Hepatocyte (in vitro differentiated cells): ENCODE measurements at places on chromosomes 11 and 22. TPM values are rescaled to one million over a fixed set of nuclear protein-coding genes. Genes with fewer than 3 reads are reported as not detected.

OOSP1 gene
- polyA plus RNA-seq: not detected in 2 replicates

ACR gene
- polyA plus RNA-seq: not detected in 2 replicates

SYT13 gene
- 1.6 and 1.7 TPM in 2 replicates for polyA plus RNA-seq

DNA sequence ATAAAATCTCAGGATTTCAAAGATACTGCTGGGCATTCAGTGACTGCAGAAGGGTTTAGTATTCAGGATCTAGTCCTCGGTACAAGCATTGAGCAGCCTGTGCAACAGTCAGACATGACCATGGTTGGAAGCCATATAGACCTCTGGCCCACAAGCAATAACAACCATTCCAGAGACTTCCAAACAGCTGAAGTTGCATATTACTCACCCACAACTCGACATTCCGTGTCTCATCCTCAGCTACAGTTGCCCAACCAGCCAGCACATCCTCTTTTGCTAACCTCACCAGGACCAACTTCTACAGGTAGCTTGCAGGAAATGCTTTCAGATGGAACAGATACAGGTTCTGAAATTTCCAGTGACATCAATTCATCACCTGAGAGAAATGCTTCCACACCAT, 156.8 kb downstream of the C11orf91 start:
- H3K27ac ChIP-seq: no peak overlapping the region
- peaks cover 11% of the 10 kb centered on the region for H3K27me3 ChIP-seq
- DNase-seq: no peak
- H3K36me3 ChIP-seq: no peaks in the 10 kb centered on the region
- H3K4me1 ChIP-seq: no peaks in the 10 kb centered on the region

DNA sequence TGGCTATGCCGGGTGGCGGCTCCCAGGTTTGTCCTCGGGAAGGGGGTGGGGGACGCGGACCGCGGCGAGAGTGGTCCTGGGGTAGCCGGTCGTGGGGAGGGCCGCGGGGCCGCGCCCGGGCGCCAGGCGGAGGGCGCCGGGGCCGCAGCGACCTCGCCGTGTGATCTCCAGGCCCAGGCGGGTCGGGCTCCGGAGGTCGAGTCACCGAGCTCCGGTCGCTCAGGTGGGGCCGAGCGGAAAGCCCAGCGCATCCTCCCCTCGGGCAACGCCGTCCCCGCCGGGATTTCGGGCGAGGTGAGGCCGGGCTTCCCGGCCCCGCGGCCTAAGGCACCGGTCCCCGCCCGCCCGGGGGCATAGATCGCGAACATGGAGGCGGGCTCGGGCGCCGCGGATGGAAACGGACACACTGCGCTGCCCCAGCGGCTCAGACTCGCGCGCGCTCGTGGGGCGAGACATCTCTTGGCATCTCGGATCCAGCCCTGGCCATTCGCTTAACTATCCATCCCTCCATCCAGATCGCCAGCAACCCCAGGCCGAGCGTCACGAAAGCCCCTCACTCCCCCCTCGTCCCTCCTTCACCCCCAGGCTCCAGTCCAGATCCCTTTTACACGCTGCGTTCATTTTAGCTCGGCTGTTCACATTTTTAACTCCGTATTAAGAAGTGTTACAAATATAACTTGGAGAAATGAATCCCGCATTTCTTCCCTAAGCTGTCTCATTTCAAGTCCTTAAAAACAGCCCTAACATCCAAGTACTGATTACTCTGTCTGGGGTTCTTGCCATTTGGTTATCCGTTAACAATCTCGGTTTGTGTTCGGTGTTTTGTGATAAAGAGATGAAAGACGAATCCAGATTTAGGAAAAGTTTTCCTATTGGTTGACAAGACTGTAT, 460 bp downstream of the ZC3H12C start:
- no peaks in the 10 kb centered on the region for H3K27me3 ChIP-seq
- peak overlapping the region; percentile 35 for H3K4me3 ChIP-seq
- no peaks in the 10 kb centered on the region for H3K36me3 ChIP-seq
- H3K4me1 ChIP-seq: peaks cover 3% of the 10 kb centered on the region

- no peak for DNase-seq
- no peak overlapping the region for H3K27ac ChIP-seq
- no peak overlapping the region for H3K4me3 ChIP-seq
- H3K36me3 ChIP-seq: no peaks in the 10 kb centered on the region
- no peaks in the 10 kb centered on the region for H3K27me3 ChIP-seq
Measured at GRCh38 chr11:36078686-36079055, 134.8 kb downstream of the LDLRAD3 start.

DNA sequence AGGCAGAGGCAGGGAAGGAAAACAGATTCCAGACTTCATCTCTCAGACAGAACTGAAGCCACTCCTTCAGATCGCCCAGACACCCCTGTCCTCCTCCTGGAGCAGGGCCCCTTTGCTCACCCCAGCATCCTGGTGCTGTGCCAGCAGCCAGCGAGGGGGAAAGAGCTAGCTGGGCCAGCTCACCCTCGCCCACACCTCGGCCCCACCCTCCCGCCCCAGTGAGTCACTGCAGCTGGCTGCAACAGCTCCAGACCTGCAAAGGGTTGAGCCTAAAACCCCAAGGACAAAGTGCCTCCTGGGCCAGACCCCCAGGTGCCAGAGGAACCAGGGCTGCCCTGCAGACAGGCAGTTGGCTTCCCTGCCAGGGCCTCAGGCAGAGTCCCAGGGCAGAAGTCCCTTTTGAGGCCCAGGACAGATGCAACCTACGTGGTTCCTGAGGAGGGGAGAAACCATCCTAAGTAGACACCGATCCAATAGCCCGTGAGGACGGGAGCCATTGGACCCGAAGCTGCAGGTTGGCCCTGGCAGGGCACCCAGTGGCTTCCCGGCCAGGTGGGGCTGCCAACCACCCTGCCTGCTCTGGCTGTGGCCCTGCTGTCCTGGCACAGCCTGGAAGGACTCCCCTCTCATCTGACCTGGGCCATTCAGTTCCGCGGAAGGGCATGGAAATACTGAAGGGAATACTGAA, 7.2 kb downstream of the AHNAK start:
- peak overlapping the region; percentile 65 for H3K27ac ChIP-seq
- no peaks in the 10 kb centered on the region for H3K36me3 ChIP-seq
- peak; percentile 87 for DNase-seq
- peaks cover 62% of the 10 kb centered on the region for H3K4me1 ChIP-seq
- no peaks in the 10 kb centered on the region for H3K27me3 ChIP-seq

DNA sequence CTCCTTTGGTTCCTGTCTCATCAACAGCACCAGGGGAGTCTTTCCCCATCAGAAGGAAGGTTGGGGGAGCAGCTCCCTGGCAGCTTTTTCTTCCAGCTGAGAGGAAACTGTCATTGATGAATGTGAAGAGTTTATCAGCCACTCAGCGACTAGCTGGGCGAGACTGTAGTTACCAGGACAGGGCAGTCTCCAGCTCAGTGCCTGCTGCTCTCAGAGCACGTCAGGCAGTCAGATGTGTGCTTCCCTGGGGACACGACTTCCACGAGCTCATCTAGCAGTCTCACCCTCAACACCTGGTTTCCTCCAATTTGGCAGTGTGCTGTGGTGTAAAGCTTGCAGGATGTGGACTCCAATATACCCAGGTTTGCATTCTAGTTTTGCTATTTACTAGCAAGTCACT, 12.5 kb upstream of the C1QTNF4 start:
- DNase-seq: no peak
- H3K4me3 ChIP-seq: no peak overlapping the region
- no peak overlapping the region for H3K27ac ChIP-seq
- no peaks in the 10 kb centered on the region for H3K27me3 ChIP-seq
- no peaks in the 10 kb centered on the region for H3K36me3 ChIP-seq

DNA sequence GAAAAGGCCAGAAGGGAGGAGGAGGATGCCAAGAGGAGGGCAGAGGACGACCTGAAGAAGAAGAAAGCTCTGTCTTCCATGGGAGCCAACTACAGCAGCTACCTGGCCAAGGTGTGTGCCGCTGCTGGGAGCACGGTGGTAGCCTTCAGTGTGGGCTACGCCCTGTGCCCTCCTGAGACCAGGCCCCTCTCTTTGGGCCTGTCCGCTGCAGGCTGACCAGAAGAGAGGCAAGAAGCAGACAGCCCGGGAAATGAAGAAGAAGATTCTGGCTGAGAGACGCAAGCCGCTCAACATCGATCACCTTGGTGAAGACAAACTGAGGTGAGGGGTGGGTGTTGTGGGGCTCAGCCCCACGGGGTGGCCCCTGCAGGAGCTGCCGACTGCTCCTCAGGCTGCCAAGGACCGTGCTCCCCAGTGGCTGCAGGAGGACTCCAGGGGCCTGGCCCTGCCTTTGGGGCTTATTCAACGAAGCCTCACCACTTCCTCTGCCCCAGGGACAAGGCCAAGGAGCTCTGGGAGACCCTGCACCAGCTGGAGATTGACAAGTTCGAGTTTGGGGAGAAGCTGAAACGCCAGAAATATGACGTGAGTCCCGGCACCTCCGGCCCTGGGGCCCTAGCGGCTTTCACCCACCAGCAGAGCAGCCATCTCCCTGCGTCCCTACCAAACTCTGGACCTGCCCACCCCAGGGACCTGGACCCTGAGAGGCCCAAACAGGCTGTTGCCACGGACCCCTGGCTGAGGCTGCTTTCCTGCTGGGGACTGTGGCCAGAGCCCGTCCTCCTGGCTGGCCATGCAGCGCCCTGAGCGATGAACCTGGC, 12.6 kb upstream of the MRPL23 start:
- no peaks in the 10 kb centered on the region for H3K36me3 ChIP-seq
- no peak overlapping the region for H3K4me3 ChIP-seq
- H3K4me1 ChIP-seq: peaks cover 21% of the 10 kb centered on the region
- H3K27me3 ChIP-seq: no peaks in the 10 kb centered on the region

- DNase-seq: no peak
- no peak overlapping the region for H3K4me3 ChIP-seq
- no peaks in the 10 kb centered on the region for H3K36me3 ChIP-seq
- no peak overlapping the region for H3K27ac ChIP-seq
- no peaks in the 10 kb centered on the region for H3K4me1 ChIP-seq
Measured at GRCh38 chr22:29824677-29825076, 13.4 kb downstream of the ASCC2 start.

- no peaks in the 10 kb centered on the region for H3K36me3 ChIP-seq
- H3K4me1 ChIP-seq: no peaks in the 10 kb centered on the region
- H3K4me3 ChIP-seq: no peak overlapping the region
- no peaks in the 10 kb centered on the region for H3K27me3 ChIP-seq
Measured at GRCh38 chr11:108233277-108233945, 10.5 kb downstream of the ATM start.

NRXN2 gene
- 1.7 and 2.8 TPM in 2 replicates for polyA plus RNA-seq

DNA sequence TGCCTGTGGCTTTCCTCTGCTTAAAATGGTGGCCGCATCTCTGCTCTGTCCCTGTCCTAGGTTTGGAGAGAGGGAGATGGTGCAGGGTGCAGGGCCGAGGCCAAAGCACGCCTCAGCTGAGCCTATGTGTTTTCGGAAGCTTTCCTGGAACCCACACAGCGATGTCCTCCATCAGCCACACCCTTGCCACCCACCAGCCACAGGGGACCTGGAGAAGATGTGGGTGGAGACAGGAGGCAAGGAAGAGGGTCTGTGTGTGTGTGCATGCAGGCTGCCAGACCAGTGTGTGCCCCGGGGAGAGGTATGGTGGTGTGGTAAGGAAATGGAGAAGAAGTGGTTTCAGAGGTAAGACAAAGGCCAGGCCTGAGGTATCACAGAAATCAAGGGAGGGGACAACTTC, 155.7 kb downstream of the TBC1D22A start:
- H3K27ac ChIP-seq: no peak overlapping the region
- no peaks in the 10 kb centered on the region for H3K27me3 ChIP-seq
- no peak for DNase-seq

DNA sequence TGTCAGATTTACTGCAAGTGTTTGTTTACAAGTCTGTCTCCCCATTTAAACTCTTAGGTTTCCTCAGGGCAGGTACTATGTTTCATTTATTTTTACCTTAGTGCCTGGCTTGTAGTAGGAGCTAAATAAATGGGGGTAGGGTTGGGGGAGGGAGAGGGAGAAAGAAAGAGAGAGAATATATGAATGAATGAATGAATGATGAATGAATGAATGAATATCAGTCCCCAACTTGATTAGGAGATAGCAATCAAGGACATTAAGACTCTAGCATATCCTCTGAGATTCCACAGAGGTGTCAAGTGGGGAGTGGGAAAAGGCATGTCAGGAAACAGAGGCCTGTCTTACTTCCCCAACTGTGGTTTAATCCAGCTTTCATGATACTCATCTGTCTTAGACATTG, 83.2 kb downstream of the ME3 start:
- peaks cover 17% of the 10 kb centered on the region for H3K4me1 ChIP-seq
- no peak overlapping the region for H3K27ac ChIP-seq
- H3K36me3 ChIP-seq: no peaks in the 10 kb centered on the region
- no peaks in the 10 kb centered on the region for H3K27me3 ChIP-seq
- H3K4me3 ChIP-seq: no peak overlapping the region

DNA sequence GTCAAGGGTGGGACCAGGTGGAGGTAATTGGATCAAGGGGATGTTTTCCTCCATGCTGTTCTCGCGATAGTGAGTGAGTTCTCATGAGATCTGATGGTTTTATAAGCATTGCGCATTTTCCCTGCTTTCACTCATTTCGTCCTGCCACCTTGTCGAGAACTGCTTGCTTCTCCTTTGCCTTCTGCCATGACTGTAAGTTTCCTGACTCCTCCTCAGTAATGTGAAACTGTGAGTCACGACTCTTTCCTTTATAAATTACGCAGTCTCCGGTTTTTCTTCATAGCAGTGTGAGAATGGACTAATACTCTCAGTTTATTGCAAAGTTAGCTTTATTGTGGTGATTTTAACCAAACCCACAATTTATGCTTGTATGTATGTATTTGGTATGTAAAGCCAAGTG, 878.5 kb upstream of the ANO3 start:
- H3K27ac ChIP-seq: no peak overlapping the region
- no peaks in the 10 kb centered on the region for H3K27me3 ChIP-seq
- H3K36me3 ChIP-seq: no peaks in the 10 kb centered on the region
- H3K4me1 ChIP-seq: no peaks in the 10 kb centered on the region
- no peak for DNase-seq
- no peak overlapping the region for H3K4me3 ChIP-seq

CCDC81 gene
- 0.16 TPM in 1 of 2 replicates, not detected in the other for polyA plus RNA-seq

GRCh38 chr22:41447435-41448188, 1.0 kb upstream of the TOB2 start:
- no peaks in the 10 kb centered on the region for H3K27me3 ChIP-seq
- DNase-seq: peak; percentile 84
- peaks cover 3% of the 10 kb centered on the region for H3K4me1 ChIP-seq
- peak overlapping the region; percentile 43 for H3K4me3 ChIP-seq

DNA sequence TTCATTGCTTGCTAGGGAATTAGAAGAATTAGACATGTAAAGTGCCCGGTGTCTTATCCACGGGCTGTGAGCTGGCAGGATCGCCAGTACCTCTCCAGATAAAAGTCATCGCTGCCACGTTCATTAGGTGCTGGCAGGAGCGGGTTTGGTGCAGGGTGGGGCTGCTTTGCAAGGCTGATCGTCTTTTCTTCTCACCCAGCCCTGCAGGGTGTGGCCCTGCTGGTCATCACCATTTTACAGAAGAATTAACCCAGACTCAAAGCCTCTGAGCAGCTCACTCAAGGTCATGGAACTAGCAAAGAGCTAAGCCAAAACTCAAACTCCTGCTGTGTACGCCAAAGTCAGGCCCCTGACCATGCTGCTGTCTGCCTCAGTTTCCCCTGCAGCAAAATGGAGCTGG, 6.1 kb upstream of the FGF4 start:
- H3K4me1 ChIP-seq: no peaks in the 10 kb centered on the region
- H3K36me3 ChIP-seq: no peaks in the 10 kb centered on the region
- no peak for DNase-seq
- peaks cover 19% of the 10 kb centered on the region for H3K27me3 ChIP-seq
- H3K4me3 ChIP-seq: no peak overlapping the region
- H3K27ac ChIP-seq: no peak overlapping the region
